ENCODE measurements at places on chromosomes 4 and X. TPM values are rescaled to one million over a fixed set of nuclear protein-coding genes. Genes with fewer than 3 reads are reported as not detected.

DNA sequence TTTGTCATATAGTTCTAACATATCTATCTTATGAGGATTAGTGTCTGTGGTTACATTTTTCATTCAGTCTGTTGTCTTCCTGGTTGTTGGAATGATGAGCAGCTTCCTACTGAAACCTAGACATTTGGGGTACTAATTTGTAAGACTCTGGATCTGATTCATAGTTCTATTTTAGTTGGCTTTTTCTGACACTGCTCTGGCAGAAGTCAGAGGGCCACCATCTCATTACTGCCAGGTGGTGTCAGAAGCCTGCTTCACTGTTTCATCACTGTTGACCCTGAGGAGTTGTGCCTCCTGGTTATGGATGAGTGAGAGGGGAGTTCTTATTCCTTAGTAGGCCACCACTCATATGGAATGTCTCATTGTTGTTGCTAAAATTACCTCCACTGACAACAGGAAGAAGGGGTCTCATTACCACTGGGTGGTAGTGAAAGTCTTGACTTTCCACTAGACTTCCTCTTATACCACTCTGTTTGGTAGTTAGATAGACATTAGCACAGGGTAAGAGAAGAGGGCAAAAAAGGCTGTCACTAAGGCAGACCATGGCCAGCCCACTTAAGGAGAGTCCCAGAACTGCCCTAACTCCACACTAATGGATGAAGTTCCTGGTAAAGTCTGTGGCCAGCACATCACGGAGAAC, 395.2 kb downstream of the SPOCK3 start:
- no peaks in the 10 kb centered on the region for H3K36me3 ChIP-seq
- H3K4me3 ChIP-seq = no peak overlapping the region
- no peak overlapping the region for H3K27ac ChIP-seq
- H3K27me3 ChIP-seq = no peaks in the 10 kb centered on the region

The FAM236B gene
- not detected for total RNA-seq

GRCh38 chrX:39903937-39904336, 193.8 kb downstream of the BCOR start:
- no peak for DNase-seq
- no peaks in the 10 kb centered on the region for H3K27me3 ChIP-seq
- H3K27ac ChIP-seq = peak overlapping the region; percentile 11
- H3K4me3 ChIP-seq = no peak overlapping the region
- peaks cover 14% of the 10 kb centered on the region for H3K4me1 ChIP-seq

GRCh38 chr4:185165605-185166063, 22.6 kb downstream of the SLC25A4 start:
- no peak overlapping the region for H3K27ac ChIP-seq
- H3K27me3 ChIP-seq = no peaks in the 10 kb centered on the region
- H3K4me3 ChIP-seq = no peak overlapping the region
- H3K36me3 ChIP-seq = peaks cover 8% of the 10 kb centered on the region

GRCh38 chrX:19557822-19558221, 42.5 kb upstream of the MAP3K15 start:
- no peaks in the 10 kb centered on the region for H3K27me3 ChIP-seq
- H3K27ac ChIP-seq = no peak overlapping the region
- DNase-seq = no peak
- no peaks in the 10 kb centered on the region for H3K4me1 ChIP-seq
- H3K36me3 ChIP-seq = no peaks in the 10 kb centered on the region
- no peak overlapping the region for H3K4me3 ChIP-seq

The SPATA18 gene
- total RNA-seq = 5.7 TPM

- H3K4me1 ChIP-seq = no peaks in the 10 kb centered on the region
- H3K27me3 ChIP-seq = no peaks in the 10 kb centered on the region
- no peak overlapping the region for H3K27ac ChIP-seq
- DNase-seq = no peak
- no peaks in the 10 kb centered on the region for H3K36me3 ChIP-seq
These were observed 90.9 kb downstream of the HMX1 start for GRCh38 chr4:8780596-8781368.

GRCh38 chr4:61246034-61246433, 45.9 kb downstream of the ADGRL3 start:
- H3K27ac ChIP-seq = peak overlapping the region; percentile 73
- H3K4me1 ChIP-seq = no peaks in the 10 kb centered on the region
- H3K36me3 ChIP-seq = no peaks in the 10 kb centered on the region

The WAS gene
- total RNA-seq = 14.7 TPM

DNA sequence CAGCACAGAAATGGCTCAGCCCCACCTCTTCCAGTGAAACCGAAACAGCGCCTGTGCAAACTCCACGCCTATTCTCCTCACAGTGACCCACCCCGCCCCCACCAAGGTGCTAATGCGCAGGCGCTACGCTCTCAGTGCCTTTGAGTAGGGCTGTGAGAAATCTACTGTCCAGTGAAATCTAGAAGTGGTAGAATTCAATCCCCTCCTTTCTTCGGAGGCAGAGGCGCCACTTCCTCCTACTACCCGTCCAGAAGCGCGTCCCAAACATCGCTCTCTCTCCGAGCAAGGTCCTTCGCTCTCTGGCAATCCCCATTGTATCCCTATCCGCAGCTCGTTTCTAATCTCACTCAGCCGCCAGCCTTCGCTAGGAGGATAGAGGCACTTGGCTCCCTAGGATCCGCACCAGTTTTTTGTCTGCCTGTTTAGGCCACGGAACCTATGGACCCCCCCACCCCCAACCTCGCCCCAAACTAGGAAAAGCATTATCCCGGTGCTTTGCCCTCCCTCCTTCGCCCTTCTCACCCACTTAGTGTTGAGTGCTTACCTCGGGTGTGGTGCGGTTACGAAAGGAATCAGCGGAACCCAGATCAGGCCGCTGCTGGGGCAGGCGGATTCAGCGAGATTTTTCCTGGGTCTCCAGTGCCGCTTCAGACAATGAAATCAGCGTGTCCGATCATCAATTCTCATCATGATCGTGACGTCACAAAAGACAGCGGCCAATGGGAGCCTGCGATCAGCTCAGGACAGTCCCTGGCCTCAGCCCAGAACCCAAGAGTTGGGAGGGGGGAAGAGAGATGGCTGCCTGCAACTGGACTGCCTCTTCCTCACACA, at the start of gene HDX:
Gene HDX (minus strand): TSS at position 656 of the 831 bp plus-strand sequence. CDS start 27,056 bp downstream, outside the sequence.
- DNase-seq = peak; percentile 83
- H3K36me3 ChIP-seq = no peaks in the 10 kb centered on the region
- no peaks in the 10 kb centered on the region for H3K27me3 ChIP-seq
- peak within 1 kb of the TSS; percentile 30 for H3K4me3 ChIP-seq
- no peaks in the 10 kb centered on the region for H3K4me1 ChIP-seq
- peak within 1 kb of the TSS; percentile 88 for H3K27ac ChIP-seq

DNA sequence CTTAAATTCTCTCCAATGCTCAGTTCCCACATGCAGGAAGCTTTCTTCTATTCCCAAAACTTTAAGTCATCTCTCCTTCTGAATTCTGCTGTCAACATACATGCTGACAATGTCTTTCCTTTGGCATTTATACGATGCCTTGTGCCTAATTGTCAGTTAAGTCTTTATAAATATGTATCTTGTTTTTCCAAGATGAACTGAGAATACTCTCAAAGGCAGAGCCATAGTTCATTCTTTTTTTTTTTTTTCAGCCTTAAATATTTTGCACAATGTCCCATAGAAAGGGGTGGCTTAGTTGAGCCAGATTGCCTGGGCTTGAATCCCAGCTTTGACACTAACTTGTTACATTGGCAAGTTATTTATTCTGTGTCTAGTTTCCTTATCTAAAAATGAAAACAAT, 210.6 kb downstream of the QDPR start:
- no peaks in the 10 kb centered on the region for H3K36me3 ChIP-seq
- no peaks in the 10 kb centered on the region for H3K27me3 ChIP-seq
- H3K4me1 ChIP-seq = no peaks in the 10 kb centered on the region
- H3K4me3 ChIP-seq = no peak overlapping the region
- no peak for DNase-seq
- no peak overlapping the region for H3K27ac ChIP-seq

DNA sequence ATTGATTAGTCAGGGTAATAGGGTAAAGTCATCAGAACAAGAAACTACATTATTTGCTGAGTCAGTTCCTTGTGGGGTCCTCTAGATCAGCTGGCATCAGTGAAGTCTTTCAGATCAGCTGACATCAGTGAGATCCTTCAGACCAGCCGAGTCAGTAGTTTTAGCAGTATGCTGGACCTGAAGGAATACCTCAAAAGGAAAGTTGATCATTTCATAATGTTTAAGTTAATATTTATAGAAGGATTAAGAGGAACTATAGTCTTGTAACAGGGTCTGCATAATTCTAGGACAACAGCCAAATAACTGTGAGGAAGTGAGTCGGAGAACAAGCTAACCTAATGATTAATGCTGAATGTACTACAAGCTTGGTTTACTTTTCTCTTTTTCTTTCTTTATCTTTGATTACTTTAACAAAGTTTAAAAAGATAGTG, 958 bp upstream of the UGT2B7 start:
- no peaks in the 10 kb centered on the region for H3K36me3 ChIP-seq
- no peak for DNase-seq

The TLR3 gene
- total RNA-seq = 4.9 TPM

The TMPRSS11D gene
- total RNA-seq = not detected

DNA sequence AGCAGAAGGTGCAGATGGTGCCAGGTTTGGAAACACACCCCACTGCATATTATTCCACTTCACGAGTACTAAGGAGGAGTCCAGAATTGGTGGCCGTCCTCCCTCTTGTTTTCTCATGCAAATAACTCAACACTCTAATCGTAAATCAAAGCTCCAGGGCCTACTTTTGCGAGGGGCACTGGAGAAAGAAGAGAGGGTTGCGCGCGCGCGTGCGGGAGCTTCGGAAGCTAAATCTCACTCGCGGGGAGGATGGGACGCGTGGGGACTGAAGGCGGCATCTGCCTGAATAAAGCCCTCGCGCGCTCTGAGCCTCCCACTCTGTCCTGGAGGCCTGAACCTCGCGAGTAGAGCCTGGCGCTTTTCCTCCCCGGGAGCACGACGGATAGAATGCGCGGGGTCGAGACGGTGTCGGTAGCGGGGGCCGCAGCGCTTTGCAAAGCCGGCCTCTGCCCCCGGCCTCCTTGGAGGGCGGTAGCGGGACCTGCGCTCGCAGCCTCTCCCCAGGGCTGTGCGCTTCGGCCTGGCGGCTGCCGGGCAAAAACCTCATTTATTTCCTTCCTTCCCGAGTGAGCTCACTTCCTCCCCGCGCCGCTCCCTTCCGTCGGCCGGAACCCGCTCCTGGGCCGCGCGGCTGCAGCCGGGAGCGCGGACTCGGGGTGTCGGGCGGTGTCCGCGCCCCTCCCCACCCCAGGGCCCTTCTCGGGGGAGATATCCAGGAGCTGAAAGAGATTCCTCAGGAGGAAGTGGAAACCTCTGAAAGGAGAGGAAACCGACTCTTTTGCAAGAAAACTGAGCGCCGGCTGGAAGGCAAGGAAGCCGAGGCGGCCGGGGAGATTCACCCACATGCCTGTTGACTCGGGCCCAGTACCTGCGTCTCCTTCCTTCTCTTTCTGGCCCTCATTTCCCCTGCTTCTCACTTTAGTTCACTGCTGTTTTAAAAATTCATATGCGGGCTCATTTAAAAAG, 20.7 kb downstream of the HAND2 start:
- DNase-seq = no peak
- H3K27ac ChIP-seq = peak overlapping the region; percentile 51

The MAGEB2 gene
- not detected for total RNA-seq

The CCSER1 gene
- total RNA-seq = 4.4 TPM

The CT83 gene
- not detected for total RNA-seq

The STARD8 gene
- 22.6 TPM for total RNA-seq

DNA sequence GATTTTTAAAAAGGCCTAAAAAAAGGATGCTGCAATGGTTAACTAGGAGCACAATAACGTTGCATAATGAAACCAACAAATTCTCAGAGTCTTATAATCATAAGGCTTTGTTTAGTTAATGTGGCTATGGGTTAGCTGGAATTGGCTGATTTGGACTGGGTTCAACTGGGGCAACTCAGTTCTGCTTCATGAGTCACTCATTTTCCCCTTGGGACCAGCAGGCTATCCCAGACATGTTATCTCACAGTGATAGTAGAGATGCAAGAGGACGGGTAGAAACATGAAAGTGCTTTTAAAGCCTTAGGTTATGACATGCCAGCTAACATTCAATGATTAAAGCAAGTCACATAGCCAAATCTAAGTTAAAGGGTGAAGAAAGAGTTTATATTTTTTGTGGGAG, 189.2 kb upstream of the GK2 start:
- H3K4me3 ChIP-seq = no peak overlapping the region
- no peaks in the 10 kb centered on the region for H3K27me3 ChIP-seq
- no peaks in the 10 kb centered on the region for H3K4me1 ChIP-seq
- no peaks in the 10 kb centered on the region for H3K36me3 ChIP-seq

DNA sequence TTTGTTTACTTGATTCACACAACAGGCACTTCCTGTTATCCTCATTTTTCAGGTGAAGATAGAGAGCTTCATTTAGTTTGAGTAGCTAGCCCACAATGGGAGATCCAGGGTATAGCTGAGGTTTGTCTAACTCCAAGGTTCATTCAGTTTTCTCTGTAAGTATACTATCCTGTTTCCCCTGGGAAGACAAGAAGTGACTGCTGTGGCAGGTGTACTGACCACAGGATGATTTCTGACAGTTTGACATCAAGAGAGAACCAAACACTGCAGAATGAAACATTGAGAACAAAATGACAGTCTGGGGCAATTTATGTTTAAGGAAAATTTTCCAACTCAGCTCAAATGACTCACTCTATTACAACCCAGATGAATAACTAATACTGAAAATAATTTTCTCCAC, 958.0 kb downstream of the STPG2 start:
- H3K4me3 ChIP-seq = no peak overlapping the region
- H3K27me3 ChIP-seq = no peaks in the 10 kb centered on the region
- no peak overlapping the region for H3K27ac ChIP-seq
- H3K36me3 ChIP-seq = no peaks in the 10 kb centered on the region

The TRMT2B gene
- 18.2 TPM for total RNA-seq

- H3K4me1 ChIP-seq = peaks cover 18% of the 10 kb centered on the region
- no peak for DNase-seq
- H3K27me3 ChIP-seq = no peaks in the 10 kb centered on the region
- no peaks in the 10 kb centered on the region for H3K36me3 ChIP-seq
- H3K4me3 ChIP-seq = no peak overlapping the region
These were observed 4.5 kb downstream of the CBR4 start for GRCh38 chr4:169005453-169006099.

The ADH7 gene
- not detected for total RNA-seq
